Sigmoid colon (tissue), 7 donors: ENCODE measurements at places on chromosomes 13 and 19.

- H3K27me3 ChIP-seq: no peaks in the 10 kb centered on the region
- H3K4me1 ChIP-seq: no peaks in the 10 kb centered on the region
- peaks cover 4% of the 10 kb centered on the region for H3K36me3 ChIP-seq
- no peak overlapping the region for H3K27ac ChIP-seq
- H3K4me3 ChIP-seq: no peak overlapping the region
These were observed 7.4 kb downstream of the RABAC1 start for GRCh38 chr19:41951686-41952172.

DNA sequence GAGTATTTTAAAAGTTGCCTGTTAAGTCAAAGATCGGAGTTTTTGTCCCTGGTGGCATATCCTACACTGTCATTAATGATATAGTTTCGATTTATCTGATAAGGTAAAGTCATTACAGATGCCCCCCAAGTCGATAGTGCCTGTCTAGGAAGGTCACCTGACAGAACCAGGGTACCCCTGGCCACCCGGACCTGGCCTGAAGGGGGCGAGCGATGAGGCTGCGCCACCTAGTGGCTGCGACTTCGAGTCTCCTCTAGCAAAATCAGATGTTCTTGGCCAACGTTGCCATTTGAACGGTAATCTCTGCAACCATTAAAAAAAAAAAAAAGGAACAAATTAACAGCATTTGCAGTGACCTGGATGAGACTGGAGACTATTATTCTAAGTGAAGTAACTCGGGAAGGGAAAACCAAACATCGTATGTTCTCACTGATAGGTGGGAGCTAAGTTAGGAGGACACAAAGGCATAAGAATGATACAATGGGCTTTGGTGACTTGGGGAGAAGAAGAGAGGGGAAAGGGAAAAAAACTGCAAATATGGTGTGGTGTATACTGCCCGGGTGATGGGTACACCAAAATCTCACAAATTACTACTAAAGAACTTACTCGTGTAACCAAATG lies 565.1 kb downstream of the LIG4 start:
- H3K4me1 ChIP-seq: no peaks in the 10 kb centered on the region
- no peak for DNase-seq
- no peak overlapping the region for H3K27ac ChIP-seq
- H3K36me3 ChIP-seq: no peaks in the 10 kb centered on the region
- H3K27me3 ChIP-seq: no peaks in the 10 kb centered on the region

GRCh38 chr13:66958611-66959010 lies 271.5 kb downstream of the PCDH9 start:
- no peaks in the 10 kb centered on the region for H3K4me1 ChIP-seq
- H3K4me3 ChIP-seq: no peak overlapping the region
- no peak overlapping the region for H3K27ac ChIP-seq
- H3K36me3 ChIP-seq: no peaks in the 10 kb centered on the region

DNA sequence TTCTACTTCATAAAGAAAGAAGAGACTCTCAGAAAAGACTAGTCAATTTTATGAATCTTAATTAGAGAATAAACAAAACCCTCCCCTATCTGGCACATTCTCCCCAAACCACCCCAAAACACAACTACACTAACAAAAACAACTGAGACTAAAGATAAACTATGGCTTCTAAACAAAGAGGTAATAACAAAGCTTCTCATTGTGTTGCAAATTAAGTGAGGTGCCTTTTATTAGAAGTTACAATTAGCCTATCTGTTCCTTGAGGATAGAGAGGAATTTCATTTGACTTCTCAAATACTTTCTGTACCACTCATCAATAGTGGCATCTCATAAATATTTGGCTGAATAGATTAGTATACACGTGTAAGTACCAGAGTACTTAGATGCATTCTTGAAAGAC lies 1196.2 kb downstream of the PCDH9 start:
- H3K27ac ChIP-seq: no peak overlapping the region
- no peak overlapping the region for H3K4me3 ChIP-seq
- H3K36me3 ChIP-seq: no peaks in the 10 kb centered on the region
- no peaks in the 10 kb centered on the region for H3K4me1 ChIP-seq

DNA sequence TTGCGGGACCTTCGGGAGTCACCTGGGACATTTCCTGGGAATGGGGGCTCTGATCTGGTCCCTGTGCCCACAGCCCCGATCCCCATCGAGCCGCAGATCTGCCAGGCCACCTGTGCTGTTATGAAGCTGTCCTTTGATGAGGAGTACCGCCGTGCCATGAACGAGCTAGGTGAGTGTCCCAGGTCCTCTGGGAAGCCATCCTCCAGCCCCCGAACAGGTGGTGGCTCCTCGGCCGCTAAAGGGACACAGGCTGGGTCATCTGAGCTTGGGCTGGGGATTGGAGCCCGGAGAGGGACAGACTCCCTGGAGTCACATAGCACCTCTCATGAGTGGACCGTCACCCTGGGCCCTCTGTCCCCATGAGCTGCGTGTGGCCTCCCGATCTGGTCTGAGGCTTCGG lies 8.0 kb downstream of the APC2 start:
- peaks cover 21% of the 10 kb centered on the region for H3K4me1 ChIP-seq
- H3K36me3 ChIP-seq: peaks cover 7% of the 10 kb centered on the region
- H3K27me3 ChIP-seq: peaks cover 56% of the 10 kb centered on the region
- no peak overlapping the region for H3K27ac ChIP-seq

DNA sequence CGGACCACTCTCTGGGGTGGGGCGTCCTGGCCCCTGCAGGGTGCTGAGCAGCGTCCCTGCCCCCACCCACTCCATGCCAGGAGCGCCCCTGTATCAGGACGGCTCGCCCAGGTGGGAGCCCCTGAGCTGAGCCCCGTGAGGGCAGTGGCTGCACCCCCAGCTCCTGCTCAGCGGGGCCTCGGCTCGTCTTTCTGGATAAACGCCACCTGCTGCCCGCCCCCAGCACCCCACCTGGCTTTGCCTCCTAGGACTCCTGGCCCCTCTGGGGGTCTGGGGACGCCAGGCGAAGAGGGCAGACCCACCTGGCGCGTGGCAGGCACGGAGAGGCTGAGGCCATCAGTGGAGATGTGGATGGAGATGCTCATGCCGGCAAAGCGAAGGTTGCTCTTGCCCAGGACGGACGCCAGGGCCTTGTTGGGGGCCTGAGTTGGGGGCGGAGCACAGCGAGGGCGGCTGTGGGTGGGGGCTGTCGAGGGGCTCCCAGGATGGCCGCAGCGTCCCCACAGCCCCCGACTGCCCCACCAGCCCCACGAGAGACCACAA lies 22.3 kb downstream of the SHC2 start:
- no peak overlapping the region for H3K27ac ChIP-seq
- no peak overlapping the region for H3K4me3 ChIP-seq
- H3K36me3 ChIP-seq: no peaks in the 10 kb centered on the region
- H3K4me1 ChIP-seq: no peaks in the 10 kb centered on the region
- DNase-seq: no peak

DNA sequence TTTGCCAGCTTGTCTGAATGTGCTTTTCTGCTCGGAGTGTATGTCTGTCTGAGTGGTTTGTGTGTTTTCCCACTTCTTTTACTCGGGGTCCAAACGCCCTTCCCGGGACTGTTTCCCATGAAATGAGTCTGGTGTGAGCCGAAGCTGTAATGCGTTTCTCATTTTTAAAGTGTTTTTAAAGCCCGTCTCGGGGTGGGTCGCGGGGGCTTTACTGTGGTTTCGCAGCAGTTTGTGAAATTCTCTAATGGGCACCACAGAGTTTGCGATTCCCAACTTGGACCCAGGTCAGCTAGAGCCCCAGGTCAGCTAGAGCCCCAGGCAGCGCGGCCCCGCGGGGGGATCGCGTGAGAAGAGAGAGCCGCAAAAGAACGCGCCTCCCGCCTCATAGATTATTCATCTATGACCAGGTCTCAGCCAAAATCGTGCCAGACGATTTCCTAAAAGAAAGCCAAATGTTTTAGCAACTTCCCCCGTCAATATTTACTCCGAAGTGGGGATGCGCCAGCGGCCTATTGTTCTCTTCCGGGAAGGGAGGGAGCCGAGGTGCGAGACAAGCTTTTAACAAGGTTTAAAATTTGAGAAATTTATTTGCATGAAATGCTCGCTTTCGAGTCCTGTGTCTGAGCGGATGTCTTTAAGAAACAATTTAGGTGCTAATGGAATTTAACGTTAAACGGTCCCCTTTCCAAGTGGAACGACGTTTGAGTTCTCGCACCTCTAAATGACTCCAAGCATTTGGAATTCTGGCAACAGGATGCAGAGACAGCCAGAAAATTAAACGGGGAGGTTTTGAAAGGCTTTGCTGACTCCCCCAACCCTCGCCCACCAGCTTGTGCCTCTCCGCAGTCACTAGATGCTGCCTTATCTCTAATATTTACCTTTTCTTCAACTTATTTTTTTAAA lies 2.2 kb downstream of the ZIC2 start:
- H3K27me3 ChIP-seq: peaks cover 98% of the 10 kb centered on the region
- H3K27ac ChIP-seq: no peak overlapping the region
- peaks cover 44% of the 10 kb centered on the region for H3K4me1 ChIP-seq
- DNase-seq: no peak
- H3K36me3 ChIP-seq: no peaks in the 10 kb centered on the region
- no peak overlapping the region for H3K4me3 ChIP-seq

- no peak overlapping the region for H3K4me3 ChIP-seq
- no peaks in the 10 kb centered on the region for H3K27me3 ChIP-seq
- H3K36me3 ChIP-seq: no peaks in the 10 kb centered on the region
- no peak overlapping the region for H3K27ac ChIP-seq
These were observed 70.5 kb upstream of the SPATA13 start for GRCh38 chr13:24090049-24090448.

- no peaks in the 10 kb centered on the region for H3K27me3 ChIP-seq
- no peaks in the 10 kb centered on the region for H3K36me3 ChIP-seq
- H3K4me1 ChIP-seq: no peaks in the 10 kb centered on the region
- no peak for DNase-seq
These were observed 86.6 kb downstream of the FLT1 start for GRCh38 chr13:28408235-28408848.

- no peaks in the 10 kb centered on the region for H3K36me3 ChIP-seq
- no peaks in the 10 kb centered on the region for H3K27me3 ChIP-seq
- H3K4me3 ChIP-seq: no peak overlapping the region
- H3K4me1 ChIP-seq: no peaks in the 10 kb centered on the region
- no peak for DNase-seq
- H3K27ac ChIP-seq: no peak overlapping the region
These were observed 350.1 kb upstream of the DACH1 start for GRCh38 chr13:72217142-72217541.

- H3K27ac ChIP-seq: no peak overlapping the region
- H3K27me3 ChIP-seq: no peaks in the 10 kb centered on the region
- H3K36me3 ChIP-seq: peaks cover 54% of the 10 kb centered on the region
- no peak overlapping the region for H3K4me3 ChIP-seq
- no peaks in the 10 kb centered on the region for H3K4me1 ChIP-seq
These were observed 20.7 kb downstream of the AKAP8 start for GRCh38 chr19:15358918-15359317.

- DNase-seq: no peak
- peaks cover 48% of the 10 kb centered on the region for H3K36me3 ChIP-seq
- no peak overlapping the region for H3K27ac ChIP-seq
- H3K4me3 ChIP-seq: no peak overlapping the region
These were observed 10.6 kb upstream of the PDCD2L start for GRCh38 chr19:34393629-34394028.

DNA sequence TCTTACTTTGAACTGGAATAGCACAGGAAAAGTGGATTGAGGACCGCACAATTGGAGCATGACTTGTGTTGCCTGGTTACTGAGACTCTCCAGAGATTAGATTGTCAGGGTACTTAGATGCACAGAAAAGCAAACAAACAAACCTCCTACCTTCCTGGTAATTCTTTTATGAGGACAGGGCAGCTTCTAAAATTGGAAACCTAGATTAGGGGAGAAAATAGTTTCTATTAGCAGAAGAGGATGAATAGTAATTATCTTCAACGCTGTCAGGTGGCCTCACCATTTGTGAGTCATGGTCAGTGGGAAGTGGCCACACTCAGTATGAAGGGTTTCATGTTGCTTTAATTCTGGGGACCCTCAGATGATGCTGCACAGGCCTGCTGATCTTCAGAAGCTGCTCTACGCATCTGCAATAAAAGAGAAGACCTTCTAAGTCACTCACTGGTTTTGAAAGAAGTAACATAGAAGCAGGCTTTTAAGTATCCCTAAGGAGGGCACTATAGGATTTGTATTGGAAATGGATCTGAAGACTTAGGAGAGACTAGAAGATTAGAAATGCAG lies 106.8 kb downstream of the LACC1 start:
- no peaks in the 10 kb centered on the region for H3K36me3 ChIP-seq
- no peak overlapping the region for H3K4me3 ChIP-seq
- H3K27me3 ChIP-seq: no peaks in the 10 kb centered on the region

GRCh38 chr19:35901055-35901644 lies 810 bp upstream of the NFKBID start:
- H3K27ac ChIP-seq: peak overlapping the region; percentile 93
- no peak for DNase-seq
- peaks cover 28% of the 10 kb centered on the region for H3K4me1 ChIP-seq
- H3K4me3 ChIP-seq: peak overlapping the region; percentile 74
- no peaks in the 10 kb centered on the region for H3K27me3 ChIP-seq

DNA sequence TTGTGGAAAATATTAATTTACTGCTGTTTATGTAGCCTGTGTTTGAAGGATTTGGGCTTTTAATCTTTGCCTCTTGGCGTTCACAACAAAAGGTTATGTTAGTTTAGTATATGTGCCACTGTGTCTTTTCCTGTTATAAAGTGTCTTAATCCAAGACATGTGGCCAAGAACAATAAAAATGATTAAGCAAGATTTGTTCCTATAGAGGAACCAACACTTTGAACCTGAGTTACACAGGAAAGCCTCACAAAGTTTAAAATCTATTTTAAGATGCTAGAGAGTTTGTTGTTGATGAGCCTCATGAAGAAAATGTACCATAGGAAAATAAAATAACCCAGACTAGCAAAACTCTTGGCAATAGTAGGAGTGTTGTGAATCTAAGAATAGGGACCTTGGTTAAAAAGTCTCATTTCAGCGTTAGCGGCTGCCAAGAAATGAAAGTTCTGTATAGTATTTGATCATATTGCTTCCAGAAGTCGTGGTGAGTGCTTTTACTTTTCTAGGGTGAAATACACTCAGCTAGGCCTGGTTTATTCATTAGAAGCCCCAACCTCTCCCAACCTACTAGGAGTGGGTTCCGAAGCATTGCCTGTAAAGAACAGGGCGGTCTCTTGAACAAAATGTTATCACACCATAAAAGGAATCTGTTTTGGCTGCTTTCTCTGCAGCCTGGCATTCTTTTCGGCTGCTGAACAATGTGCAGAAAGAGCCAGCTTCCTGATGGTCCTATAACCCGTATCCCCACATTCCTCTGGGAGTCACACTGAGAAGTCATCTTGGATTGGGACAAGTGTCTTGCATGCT lies 102.6 kb downstream of the LRCH1 start:
- peaks cover 41% of the 10 kb centered on the region for H3K4me1 ChIP-seq
- peak overlapping the region; percentile 11 for H3K4me3 ChIP-seq
- no peak for DNase-seq
- H3K36me3 ChIP-seq: no peaks in the 10 kb centered on the region
- no peaks in the 10 kb centered on the region for H3K27me3 ChIP-seq

GRCh38 chr13:50684366-50684765 lies 159.1 kb downstream of the DLEU7 start:
- H3K27me3 ChIP-seq: no peaks in the 10 kb centered on the region
- no peaks in the 10 kb centered on the region for H3K36me3 ChIP-seq
- DNase-seq: no peak
- no peak overlapping the region for H3K4me3 ChIP-seq
